ENCODE measurements at places on chromosomes 5 and 9.

- DNase-seq: no peak
Observed at GRCh38 chr5:139443831-139444453, 4.6 kb upstream of the DNAJC18 start.

GRCh38 chr9:98550206-98550820 lies 158.4 kb downstream of the GABBR2 start:
- no peak for DNase-seq

- DNase-seq: no peak
Observed at GRCh38 chr5:82295959-82296531, 17.9 kb upstream of the RPS23 start.

DNA sequence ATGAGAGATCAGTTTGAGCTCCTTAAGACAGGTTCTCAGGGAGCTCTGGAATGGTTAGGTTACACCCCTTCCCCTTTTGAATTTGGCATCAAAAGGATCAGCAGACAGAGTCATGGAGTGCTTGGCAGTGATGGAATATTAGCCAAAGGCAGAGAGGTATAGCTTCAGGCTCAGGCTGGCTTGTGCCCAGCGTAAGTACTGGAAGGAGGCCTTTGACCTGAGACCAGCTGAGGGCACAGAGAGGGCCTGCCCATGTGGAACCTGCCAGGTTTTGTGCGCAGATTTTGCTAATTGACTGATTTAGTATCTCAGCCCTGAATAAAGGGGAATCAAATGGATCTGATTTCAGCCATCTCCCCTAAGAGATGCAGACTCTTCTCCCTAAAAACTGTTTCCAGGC lies 81.5 kb downstream of the RGS3 start:
- DNase-seq: no peak

DNA sequence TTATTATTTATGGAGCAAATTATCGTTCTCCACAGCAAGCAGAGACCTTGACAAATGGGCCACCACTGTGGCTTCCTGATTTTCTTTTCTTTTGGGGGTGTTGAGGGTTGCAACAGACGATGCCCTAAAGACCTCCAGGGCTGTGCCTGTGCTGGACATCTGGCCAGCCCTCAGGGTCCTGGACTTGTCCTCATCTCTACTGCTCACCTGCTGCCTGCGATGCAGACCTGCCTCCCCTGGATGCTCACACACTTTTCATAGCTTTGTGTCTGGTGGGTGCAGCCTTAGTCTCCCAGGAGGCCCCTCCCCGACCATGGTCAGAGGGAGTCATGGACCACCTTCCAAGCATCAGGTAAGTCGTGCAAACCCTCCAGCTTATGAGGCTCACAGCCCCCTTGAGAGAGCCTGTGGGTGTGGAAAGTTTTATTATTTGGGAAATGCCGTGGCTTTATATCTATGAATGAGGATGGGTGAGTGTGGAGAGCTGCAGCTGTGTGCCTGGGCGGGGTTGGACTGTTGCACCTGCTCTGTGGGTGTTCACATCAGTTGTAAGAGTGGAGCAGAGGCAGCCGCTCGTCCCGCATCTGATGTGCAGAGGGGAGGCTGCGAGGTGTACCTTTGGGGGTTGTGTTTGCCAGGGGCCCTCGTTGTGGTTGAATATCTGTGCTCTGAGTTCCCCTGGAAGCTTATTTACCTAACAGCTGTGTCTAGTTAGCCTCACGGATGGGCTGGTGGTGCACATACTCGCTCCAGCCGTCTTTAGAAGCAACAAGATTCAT lies 126.3 kb upstream of the IRX4 start:
- no peak for DNase-seq

- no peak for DNase-seq
Observed at GRCh38 chr5:132389051-132389331, 19.5 kb downstream of the SLC22A5 start.

- DNase-seq: no peak
Observed at GRCh38 chr5:134029156-134029555, 24.4 kb upstream of the VDAC1 start.

GRCh38 chr9:115615821-115616665 lies 498.1 kb upstream of the TNC start:
- DNase-seq: no peak

DNA sequence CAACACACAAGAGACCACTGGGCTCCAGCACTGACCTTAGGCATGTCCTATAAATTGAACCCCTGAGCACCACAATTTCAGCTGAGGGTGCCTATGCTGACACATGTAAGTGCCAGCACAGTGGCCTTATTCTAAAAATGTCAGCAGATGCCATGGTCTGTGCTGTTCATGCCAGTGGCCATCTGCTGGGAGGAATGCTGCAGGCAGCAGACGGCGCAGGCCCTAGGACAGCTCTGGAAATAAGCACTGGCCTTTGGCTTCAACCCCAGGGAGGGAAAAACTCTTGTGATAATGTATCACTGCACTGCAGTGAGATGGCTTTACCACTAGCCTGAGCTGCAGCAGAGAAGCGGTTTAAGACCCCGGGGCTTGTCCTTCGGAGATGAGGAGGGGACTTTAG lies 98.5 kb downstream of the SYK start:
- peak; percentile 77 for DNase-seq

- no peak for DNase-seq
Observed at GRCh38 chr5:565782-566440, 41.7 kb upstream of the SLC9A3 start.

DNA sequence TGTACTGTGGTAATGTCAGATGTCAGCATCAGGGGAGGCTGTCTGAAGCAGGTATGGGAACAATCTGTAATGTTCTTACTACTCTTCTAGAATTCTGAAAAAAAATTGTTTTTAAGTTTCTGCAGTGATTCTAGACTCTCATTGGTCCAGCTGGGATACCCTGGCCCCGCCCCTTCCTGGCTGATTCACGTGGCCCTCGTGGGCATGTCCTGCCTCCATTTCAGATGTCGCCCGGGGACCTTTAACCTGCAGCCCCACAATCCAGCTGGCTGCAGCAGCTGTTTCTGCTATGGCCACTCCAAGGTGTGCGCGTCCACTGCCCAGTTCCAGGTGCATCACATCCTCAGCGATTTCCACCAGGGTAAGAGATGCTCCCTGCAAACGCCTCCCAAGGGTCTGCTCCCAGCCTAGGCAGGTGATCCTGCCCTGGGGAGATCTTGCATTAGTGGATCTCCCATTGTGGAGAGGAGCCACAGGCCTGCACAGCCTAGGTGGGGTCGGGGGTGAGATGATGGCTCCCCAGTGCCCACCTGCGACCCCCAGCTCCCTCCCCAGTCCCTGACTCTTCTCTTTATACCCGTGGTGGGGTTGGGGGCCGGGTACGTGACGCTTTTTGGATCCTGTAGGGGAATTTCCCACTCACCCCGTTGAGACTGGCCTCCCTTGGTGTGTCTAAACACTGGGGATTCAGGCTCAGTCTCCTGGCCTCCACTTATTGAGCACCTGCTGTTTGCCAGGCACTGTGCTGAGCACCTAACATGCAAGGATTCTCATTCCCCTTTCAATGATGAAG lies 36.5 kb downstream of the LAMC3 start:
- no peak for DNase-seq

- peak; percentile 34 for DNase-seq
Observed at GRCh38 chr5:32076699-32077695, 97.1 kb downstream of the GOLPH3 start.

GRCh38 chr9:88826771-88827181 lies 164.5 kb upstream of the S1PR3 start:
- DNase-seq: no peak

DNA sequence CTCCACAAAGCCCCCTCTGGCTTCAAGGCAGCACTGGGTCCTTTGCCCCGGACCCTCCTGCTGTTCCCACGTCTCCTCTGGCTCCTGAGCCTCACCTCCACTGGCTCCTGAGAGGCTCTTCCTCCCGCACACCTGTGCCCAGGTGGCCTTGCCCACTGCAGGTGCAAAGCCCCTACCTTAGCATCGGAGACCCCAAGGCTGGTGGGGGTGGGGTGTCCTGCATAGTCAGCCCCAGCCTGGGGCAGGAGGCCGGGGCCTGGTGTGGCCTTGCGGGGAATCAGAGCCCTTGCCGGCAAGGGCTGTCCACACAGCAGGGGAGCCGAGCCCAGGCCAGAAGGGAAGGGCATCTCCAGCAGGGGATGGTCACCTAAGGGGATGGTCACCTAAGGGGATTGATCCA lies 41.3 kb upstream of the CEP72 start:
- DNase-seq: no peak

GRCh38 chr5:145697251-145697990 lies 137.7 kb downstream of the PRELID2 start:
- no peak for DNase-seq

DNA sequence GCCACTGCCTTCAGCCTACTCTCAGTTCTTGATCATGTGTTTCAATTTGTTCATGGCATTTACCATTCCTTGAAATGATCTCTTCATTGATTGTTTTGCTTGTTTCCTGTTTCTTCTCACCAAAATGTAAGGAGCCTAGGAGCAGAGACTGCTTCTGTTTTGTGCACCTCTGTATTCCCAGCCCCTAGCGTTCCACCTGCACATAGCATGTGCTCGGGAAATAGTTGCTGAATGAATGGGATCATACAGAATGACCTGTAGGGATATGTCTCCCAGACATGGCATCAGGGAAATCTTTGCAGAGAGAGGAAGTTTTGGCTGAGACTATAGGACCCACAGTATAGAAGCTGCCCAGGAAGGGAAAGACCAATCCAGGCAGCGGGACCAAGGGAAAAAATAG lies 6.2 kb upstream of the CERCAM start:
- DNase-seq: no peak

GRCh38 chr9:37198831-37199230 lies 78.5 kb downstream of the ZCCHC7 start:
- DNase-seq: no peak

DNA sequence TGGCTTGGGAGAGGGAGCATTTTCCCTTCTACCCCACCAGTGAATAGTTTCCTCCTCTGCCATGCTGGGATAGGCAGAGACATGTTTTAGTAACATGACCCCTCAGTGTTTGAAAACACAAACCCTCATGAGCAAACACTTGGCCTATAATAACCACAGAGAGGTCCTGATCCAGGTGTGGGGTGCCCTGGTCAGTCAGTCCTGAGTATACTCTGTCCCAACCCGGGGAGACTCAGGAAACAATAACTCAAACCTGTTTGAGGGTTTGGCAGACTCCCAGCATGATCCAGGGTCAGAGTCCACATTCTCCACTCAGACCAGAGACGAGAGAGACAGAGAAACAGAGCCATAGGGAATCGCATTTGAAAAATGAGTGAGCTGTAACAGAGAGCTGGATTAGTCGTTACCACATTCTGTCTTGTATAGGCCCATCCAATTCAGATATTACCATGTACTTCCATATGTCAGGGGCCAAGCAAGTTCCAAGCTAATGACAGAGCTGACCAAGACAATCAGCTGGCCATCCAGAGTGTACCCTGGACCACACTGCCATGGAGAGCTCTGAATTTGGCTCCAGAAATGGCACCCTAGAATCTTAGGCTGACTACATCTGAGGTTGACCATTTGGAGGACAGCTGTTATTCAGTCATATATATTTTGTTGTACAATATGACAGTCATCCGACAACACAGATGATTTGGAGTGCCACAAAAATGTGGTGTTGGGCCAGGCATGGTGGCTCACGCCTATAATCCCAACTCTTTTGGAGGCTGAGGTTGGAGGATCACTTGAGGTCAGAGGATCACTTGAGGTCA lies 4.2 kb upstream of the CA9 start:
- DNase-seq: no peak

- DNase-seq: no peak
Observed at GRCh38 chr5:173230690-173231380, 4.2 kb downstream of the NKX2-5 start.

GRCh38 chr5:110634475-110634874 lies 92.0 kb downstream of the TMEM232 start:
- no peak for DNase-seq

DNA sequence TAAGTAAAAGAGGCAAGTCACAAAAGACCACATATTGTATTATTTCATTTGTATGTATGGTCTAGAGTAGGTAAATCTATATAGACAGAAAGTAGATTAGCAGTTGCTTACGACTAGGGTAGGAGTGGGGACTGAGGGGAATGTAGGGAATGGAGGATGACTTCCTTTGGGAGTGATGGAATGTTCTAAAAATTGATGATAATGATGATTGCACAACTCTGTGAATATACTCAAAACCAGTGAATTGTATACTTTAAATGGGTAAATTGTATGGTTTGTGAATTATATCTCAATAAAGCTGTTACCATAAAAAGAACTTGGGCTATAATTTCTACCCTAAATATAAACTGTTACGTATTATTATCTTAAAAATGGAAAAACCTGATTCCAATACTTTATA lies 35.0 kb downstream of the ADAMTS6 start:
- no peak for DNase-seq
